CD4-positive, alpha-beta T cell (primary cell): ENCODE measurements at places on chromosomes 7 and 10.
A peak's percentile ranks its signal among the peaks of the same experiment; 100 is the strongest.

DNA sequence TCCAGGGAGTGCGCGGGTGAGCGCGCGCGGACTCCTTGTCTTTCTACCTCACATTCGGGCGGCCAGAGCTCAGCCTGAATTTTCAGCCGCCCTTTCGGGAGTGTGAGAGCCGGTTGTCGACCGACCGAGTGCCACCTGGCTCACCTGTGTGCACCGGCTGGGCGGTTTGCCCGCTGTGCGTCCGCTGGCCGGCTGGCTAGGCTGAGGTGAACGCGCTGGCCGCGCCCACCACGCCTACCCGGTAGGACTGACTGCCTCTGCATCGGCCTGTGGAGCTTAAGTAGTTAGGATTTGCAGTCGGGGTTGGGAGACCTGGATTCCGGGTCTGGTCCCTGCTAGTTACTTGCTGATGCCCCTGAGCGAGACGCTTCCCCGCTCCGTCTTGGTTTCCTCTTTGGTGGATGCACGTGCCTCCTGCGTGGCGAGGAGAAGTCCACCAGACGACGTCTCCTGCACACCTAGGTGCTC lies 553 bp downstream of the TSPAN15 start:
- no peak overlapping the region for H3K27ac ChIP-seq
- H3K4me3 ChIP-seq, result peak overlapping the region; percentile 84

DNA sequence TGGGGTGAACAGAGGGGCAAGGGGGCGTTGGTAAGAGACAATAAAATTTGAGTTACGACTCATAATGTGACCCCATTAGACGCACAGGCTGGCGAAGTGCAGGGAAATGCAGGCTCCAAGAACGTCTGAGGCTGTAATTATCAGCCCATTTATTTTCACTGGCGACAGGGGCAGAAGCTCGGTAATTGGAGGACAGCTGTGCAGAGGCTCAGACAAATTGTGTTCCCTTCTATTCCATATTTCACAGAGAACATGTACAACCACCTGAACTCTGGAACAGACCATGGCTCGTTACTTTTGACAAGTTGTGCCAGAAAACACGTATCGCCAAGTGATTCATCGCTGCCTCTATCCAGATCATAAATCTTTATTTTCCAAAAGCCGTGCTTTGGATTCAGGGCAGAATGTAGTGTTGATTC lies 137.3 kb upstream of the FRMD4A start:
- no peak overlapping the region for H3K27ac ChIP-seq
- DNase-seq, result no peak
- H3K27me3 ChIP-seq, result no peaks in the 10 kb centered on the region
- H3K4me3 ChIP-seq, result no peak overlapping the region
- H3K4me1 ChIP-seq, result no peaks in the 10 kb centered on the region

DNA sequence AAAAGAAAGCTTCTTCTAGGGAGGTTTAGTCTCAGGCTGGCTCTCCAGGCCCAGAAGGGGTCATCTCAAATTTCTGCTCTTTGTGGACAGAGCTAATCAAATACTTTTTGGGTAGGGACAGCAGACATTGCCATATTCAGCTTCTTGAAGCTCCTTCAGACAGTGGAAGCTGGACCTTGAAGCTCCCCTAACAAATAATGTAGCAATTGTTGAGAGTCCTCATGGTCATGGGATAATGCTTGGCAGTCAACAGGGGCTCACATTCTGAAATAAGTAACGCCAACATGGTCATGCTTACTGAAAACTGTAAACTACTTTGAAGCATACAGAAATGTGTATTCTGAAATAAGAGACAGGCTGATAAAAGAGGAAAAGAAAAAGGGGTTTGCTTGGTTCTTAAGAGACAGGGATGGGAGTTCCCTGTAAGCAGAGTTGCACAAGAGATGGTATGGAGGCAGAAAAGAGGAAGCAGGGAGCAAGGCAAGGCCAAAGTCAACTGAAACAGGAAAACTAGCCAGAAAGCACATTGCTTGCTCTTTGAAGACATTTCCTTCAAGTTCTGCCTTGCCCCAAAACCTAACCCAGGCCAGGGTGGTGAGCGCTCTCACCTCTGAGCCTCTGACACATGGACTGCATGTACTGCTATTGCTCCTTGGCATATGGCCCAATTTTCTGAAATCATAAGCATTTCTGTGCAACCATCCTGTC lies 53.1 kb upstream of the KMT2E start:
- H3K27me3 ChIP-seq, result no peaks in the 10 kb centered on the region
- H3K27ac ChIP-seq, result no peak overlapping the region
- H3K4me3 ChIP-seq, result no peak overlapping the region
- peaks cover 16% of the 10 kb centered on the region for H3K4me1 ChIP-seq
- no peak for DNase-seq

DNA sequence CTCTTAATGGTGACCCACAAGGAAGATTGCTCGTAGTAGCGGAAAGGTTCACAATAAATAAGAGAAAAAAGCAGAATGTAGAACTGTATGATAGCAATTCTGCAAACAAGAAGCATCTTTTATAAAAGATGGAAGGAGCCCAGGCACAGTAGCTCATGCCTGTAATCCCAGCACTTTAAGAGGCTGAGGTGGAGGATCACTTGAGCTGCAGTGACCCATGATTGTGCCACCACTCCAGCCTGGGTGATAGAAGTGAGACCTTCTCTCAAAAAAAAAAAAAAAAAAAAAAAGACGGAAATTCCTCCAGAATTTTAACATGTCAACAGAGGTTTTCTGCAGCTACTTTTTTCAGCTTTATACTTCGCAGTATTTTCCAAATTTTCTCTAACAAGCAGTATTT lies 13.2 kb downstream of the GATAD1 start:
- peaks cover 9% of the 10 kb centered on the region for H3K36me3 ChIP-seq
- H3K4me1 ChIP-seq, result no peaks in the 10 kb centered on the region
- no peak overlapping the region for H3K4me3 ChIP-seq
- no peaks in the 10 kb centered on the region for H3K27me3 ChIP-seq

- H3K36me3 ChIP-seq, result no peaks in the 10 kb centered on the region
- H3K27ac ChIP-seq, result no peak overlapping the region
- H3K4me1 ChIP-seq, result no peaks in the 10 kb centered on the region
These were observed 96.4 kb downstream of the MARCHF5 start for GRCh38 chr10:92387289-92387940.

DNA sequence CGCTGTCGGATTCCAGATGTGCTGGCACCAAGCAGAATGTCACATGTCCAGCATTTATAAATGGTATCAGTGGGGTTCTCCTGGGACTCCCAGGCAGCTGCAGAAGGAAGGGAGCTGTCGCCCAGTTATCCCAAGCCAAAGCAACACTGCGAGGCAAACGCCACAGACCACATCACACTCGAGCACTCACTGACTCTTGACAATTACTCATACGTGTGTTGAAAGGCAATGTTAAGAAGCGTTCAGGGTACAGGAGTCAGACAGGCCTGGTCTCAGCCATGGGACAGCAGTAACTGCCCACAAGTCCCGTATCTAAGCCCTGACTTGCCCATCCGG lies 113.4 kb downstream of the DIP2C start:
- no peak for DNase-seq
- no peaks in the 10 kb centered on the region for H3K36me3 ChIP-seq
- H3K4me1 ChIP-seq, result no peaks in the 10 kb centered on the region
- H3K27ac ChIP-seq, result no peak overlapping the region

DNA sequence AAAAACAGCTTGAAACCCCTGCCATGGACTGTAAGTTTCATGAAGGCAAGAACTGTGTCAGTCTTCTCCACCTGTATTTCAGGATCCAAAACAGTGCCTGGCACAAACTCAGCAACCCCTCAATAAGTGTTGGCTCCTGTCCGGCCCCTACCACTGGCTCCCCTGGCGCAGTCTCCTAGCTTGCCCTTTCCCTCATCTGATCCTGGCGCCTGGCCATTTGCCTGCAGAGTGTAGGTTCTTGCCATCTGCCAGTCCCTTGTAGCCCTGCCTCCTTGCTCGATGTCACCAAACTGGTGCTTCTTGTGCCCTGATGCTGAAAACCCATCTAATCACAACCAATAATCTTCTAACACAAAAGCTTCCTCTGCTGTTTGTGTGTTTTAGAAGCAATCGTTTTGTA lies 60.4 kb downstream of the LGI1 start:
- H3K4me3 ChIP-seq, result no peak overlapping the region
- DNase-seq, result no peak
- peaks cover 13% of the 10 kb centered on the region for H3K27me3 ChIP-seq
- H3K4me1 ChIP-seq, result no peaks in the 10 kb centered on the region
- no peaks in the 10 kb centered on the region for H3K36me3 ChIP-seq
- H3K27ac ChIP-seq, result no peak overlapping the region

- no peak overlapping the region for H3K4me3 ChIP-seq
- no peaks in the 10 kb centered on the region for H3K27me3 ChIP-seq
- no peak for DNase-seq
- H3K4me1 ChIP-seq, result peaks cover 17% of the 10 kb centered on the region
These were observed 8.2 kb downstream of the PPIF start for GRCh38 chr10:79355420-79356017.

DNA sequence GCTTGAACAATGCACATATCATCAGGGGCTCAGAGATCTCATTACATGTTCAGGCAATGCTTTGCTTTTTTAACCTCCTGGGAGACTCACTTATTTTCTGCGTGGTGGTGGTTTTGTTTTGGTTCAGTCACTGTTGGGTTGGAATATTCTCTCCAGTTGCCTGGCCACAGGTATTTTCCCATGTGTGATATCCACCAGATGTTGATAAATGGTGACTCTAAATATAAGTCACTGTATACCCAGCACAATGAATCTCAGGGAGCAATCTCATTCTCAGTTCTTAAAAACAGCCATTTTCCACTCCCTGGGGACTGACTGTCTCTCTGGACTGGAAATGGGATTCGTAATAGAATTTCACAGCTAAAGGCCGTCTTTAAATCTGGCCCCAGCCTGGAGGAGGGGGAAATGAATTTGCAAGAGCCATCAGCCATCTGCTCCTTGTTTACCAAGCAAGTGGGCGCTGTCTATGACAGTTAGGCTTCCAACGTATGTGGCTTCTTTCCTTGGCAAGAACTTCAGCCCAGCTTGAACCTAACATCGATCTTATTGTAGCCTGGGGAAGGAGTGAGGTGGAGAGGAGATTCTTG lies 1106.2 kb downstream of the NRG3 start:
- no peaks in the 10 kb centered on the region for H3K36me3 ChIP-seq
- no peak for DNase-seq
- H3K27me3 ChIP-seq, result no peaks in the 10 kb centered on the region
- no peaks in the 10 kb centered on the region for H3K4me1 ChIP-seq

DNA sequence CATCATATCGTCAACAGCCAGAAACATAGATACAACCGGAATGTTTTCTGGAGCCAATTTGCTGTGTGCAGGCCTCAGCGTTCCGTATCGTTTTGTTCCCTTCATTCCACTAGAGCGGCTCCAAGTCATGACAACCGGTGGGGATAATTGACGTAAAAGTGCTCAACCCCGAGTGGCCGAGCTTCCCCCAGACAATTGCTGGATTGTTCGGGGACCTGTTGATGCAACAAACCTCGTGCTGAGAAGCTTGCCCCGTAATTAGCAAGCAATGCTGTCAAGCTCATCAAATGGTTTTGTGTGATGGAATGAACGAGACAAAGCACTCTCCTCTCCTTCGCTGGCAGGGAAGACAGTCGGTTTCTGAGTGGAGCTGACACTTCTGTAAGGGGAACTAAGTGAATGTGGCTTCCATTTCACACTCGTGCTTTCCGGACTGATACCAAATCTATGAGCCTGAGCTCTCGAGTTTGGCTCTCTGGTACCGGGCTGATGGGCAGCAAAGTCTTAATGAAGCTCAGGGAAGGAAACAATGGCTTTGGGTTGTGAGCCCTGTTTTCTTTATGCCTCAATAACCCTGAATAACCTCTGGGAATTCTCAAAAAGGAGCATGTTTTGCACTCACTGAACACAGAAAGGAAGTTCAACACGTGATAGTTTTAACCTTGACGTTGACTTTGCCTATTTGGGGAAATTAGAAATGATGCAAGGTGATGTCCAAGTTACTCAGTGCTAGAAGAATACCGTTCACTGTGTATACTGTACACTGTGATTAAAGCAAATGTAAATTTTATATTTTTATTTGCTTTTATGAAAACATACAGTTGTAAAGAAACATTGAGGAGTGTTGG lies 220.5 kb downstream of the BAMBI start:
- H3K36me3 ChIP-seq, result no peaks in the 10 kb centered on the region
- H3K27ac ChIP-seq, result no peak overlapping the region
- no peak for DNase-seq
- no peaks in the 10 kb centered on the region for H3K27me3 ChIP-seq
- H3K4me3 ChIP-seq, result no peak overlapping the region

DNA sequence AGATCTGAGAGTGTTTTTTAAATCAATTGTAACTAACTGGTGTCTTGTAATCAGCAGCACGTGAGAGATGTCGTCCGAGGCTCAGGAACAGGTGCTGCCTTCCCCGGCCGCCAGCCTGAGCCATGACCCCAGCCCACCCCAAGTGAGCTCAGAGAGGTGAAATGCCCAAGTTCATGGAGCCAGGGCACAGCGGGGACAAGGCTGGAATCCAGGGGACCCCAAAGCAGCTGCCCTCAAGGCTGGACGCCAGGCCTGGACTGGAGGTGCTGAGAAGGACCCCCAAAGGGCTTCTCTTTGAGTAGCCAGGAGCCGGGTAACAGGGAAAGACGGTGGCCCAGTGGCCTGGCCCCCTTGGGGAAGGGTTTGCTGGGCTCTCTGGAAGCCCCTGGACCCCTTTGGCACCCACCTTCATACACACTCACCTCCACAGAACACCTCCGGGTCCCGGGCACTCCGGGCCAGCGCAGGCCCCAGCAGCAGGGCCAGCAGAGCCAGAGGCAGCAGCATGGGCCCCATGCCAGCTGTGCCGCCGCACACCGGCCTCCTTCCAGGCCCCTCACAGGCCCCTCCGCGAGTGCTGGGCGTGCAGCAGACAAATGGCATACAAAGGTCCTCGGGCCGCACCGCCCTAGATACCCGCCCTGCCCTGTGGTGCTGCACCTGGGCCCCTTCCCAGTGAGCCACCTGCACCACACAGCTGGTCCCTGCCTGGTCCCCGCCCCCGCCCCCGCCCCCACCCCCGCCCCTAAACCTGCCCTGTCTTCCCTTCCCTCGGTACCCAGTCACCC lies 24.0 kb upstream of the CNPY1 start:
- H3K27ac ChIP-seq, result no peak overlapping the region
- no peaks in the 10 kb centered on the region for H3K36me3 ChIP-seq
- H3K4me3 ChIP-seq, result no peak overlapping the region
- no peak for DNase-seq
- H3K27me3 ChIP-seq, result no peaks in the 10 kb centered on the region

DNA sequence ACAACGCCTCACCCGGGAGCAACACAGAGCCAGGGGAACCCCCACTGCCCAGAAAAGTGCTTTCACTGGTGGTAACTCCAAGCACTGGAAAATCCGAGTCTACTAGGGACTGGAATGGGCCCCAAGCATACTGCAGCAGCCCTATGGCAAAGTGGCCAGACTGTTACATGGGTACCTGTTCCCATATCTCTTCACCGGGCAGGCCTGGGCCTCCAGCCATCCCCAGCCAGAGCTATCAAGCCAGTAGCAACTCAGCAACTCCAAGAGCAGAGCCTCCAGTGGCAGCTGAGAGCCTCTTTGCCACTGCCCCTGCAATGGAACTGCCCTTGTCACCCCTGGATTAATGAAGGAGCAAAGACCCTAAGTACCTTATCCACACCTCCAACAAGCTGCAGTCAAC lies 73.5 kb downstream of the HBP1 start:
- H3K4me1 ChIP-seq, result no peaks in the 10 kb centered on the region
- H3K27me3 ChIP-seq, result no peaks in the 10 kb centered on the region
- no peak overlapping the region for H3K27ac ChIP-seq
- no peak for DNase-seq
